Right cardiac atrium (tissue), 5 donors: ENCODE measurements at places on chromosomes 13 and 19. TPM values are rescaled to one million over a fixed set of nuclear protein-coding genes. Genes with fewer than 3 reads are reported as not detected.

- DNase-seq, result peak; percentile 94
Observed at GRCh38 chr13:43878892-43879754, at the start of gene CCDC122. Gene CCDC122, minus strand, starts transcription at chr13:43879740. Its CDS starts 10,364 bp downstream, at chr13:43869376.

Gene CASP14
- total RNA-seq, result not detected

GRCh38 chr13:70310396-70311119, 202.3 kb upstream of the KLHL1 start:
- DNase-seq, result no peak

DNA sequence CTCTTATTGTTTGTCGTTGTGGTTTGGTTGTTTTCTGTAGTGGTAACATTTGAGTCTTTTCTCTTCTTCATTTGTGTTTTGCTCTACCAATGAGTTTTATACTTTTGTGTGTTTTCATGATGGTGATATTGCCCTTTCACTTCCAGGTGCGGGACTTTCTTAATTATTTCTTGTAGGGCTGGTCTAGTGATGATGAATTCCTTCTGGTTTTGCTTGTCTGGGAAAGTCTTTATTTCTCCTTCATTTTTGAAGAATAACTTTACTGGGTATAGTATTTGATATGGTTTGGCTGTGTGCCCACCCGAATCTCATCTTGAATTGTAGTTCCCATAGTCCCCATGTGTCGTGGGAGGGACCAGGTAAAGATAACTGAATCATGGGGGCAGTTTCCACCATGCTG, 6.8 kb upstream of the CLEC4M start:
- no peak for DNase-seq

DNA sequence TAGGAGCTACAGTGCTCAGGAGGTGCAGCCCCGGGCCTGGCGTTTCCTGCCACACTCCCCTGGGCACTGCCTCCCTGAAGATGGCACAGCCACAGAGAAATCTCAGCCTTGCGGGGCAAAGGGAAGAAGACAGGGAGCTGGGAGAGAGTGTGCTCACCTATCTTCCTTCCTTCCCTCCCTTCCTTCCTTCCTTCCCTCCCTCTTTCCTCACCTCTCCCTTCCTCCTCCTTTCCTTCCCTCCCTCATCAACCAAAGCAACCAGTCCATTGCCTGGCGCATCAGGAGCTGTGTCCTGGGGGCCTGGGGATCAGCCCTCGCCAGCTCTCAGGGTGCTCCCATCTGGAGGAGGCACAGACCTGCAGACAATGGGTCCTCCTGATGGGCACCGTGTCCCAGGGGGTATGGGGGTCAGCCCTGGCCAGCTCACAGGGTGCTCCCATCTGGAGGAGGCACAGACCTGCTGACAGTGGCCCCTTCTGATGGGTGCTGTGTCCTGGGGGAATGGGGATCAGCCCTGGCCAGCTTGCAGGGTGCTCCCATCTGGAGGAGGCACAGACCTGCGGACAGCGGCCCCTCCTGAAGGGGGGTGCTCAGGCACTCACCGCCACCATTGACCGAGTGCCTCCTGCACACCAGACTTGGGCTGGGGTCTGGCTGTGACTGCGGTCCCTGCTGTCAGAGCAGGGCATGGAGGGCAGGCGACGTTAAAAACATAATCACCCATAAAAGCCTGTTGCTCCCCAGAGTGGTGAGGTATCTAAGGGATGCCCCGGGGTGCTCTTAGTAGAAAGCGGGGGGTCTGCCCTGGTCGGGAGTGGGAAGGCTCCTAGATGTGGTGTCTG, 120.2 kb downstream of the URI1 start:
- no peak for DNase-seq

DNA sequence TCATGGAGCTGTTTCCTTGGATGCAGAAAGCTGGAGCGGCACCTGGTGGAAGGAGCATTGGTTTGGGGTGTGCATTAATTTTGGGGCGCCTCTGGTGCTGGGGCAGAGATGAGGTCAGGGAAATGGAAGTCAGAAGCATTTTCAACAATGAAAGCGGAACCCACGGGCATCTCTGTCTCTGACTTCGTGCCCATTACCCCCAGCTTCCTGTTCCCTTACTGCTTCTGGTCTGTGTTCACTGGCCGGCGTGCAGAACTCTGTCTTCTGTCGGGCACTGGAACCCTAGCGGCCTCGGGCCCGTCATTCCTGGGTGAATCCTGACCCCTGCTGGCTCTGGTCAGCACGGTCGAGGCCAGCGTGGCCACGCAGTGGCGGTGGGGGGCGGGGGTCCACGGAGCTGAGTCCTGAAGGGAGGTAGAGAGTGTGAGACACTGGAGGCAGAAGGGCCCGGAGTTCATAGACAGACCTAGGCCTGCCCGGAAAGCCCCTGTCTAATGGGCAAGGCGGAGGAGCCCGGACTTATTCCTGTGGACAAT, 7.9 kb upstream of the LINGO3 start:
- peak; percentile 89 for DNase-seq
